CD4-positive, alpha-beta T cell treated with Interleukin-6 for 4 hours (primary cell): ENCODE measurements at places on chromosomes 2 and 18.

DNA sequence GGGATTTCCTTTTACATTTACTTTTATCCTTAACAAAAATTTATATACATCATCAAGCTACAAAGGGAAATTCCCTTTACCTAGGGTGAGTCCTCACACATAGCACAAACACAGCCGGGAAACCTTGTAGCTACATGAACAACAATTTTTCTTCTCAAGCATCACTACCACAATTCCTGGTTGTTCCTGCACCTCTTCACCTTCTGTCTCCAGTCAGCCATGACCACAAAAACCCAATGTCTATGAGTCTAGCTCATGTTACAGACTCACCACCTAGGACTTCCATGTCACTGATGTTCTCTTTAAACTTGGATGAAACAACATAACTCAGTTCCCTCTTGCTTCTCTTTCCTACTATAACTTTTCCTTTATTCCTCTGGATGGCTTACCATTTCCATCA is 460.4 kb downstream of the MBD2 start:
- no peak for DNase-seq

GRCh38 chr18:45617284-45617683 is 2.0 kb downstream of the SLC14A2 start:
- DNase-seq = no peak

GRCh38 chr18:66647671-66648070 is 43.8 kb upstream of the CDH19 start:
- DNase-seq = no peak

- DNase-seq = no peak
Measured at GRCh38 chr2:137921105-137921880, 43.0 kb upstream of the HNMT start.

DNA sequence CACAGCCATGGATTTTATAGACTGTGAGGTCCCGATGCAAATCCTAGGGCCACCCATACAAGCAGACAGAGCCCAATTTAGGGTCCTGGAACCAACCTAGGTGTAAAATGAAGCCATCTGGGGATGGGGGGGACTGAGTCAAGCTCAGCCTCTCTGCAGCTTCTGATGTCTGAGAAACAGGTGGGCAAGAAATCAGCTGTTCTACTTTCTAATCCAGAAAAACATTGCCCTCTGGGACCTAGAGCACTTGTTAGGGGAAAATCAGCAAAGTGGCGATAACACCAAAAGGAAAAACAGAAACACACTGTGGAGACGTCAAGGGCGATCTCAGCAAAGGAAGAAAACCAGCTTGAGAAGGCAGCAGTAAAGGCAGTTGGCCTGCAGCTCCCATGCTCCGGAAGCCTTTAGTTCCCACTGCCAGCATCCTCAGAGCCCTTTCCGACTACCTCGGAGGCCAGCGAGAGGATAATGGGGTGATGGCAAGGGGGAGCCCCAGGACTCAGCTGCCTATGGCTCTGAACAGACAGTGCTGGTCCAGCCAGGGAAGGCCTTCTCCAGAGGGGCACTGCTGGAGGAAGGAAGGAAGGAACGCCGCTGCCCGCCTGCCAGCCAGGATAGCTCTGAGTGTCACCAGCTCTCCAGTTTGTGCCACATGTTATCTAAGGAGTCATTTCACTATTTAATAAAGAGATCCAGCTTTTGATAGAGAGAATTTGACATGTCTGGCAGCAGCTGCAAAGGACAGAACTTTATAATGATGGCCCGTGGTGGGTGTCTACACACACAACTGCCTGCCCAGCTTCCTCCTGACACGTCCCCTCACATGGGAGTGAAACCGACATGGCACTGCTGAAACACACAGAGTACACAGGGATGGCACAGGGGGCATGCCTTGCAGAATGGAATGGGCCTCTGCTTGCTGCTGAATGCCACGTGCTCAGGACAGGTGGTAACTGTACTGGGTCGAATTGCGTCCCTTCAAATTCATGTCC is 37.7 kb downstream of the HS1BP3 start:
- no peak for DNase-seq

- no peak for DNase-seq
Measured at GRCh38 chr2:187008111-187008510, 159.1 kb upstream of the ZSWIM2 start.

DNA sequence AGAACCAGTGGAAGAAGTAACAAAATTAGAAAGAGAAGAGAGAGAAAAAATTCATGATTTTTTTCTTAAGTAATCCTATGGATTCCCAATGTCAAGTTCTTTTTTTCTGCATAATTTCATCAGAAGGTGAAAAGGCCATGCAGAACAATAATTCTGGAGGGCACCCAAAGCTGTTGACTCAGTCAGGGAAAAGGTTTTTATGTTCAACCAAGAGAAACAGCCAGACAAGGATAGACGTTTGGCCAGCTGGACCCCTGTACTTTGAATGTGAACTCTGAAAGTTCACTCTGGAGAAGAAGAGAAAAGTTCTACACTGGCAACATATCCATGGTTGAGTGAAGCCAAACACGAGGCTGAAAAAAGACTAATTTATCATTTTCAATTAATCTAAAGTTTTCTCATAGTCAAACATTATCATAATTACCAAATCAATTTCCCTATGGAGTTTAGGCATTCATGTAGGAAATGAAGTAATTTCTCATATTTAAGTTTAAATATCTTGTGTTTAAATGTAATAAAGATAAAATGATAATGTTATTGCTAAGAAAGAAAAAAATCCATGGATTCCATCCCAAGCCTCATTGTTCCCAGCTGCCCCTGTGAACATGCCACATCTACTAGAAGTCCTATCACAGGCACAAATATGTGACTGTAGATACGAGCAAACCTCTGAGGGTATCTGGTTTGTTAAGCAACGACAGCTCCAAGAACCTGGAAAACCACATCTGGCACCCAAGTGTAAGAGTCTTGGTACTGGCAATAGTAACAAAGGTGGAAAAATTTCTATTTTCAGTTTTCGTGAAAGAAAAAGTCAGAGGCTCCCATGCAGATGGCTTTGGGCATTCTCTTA is 742.7 kb upstream of the ACVR2A start:
- no peak for DNase-seq

DNA sequence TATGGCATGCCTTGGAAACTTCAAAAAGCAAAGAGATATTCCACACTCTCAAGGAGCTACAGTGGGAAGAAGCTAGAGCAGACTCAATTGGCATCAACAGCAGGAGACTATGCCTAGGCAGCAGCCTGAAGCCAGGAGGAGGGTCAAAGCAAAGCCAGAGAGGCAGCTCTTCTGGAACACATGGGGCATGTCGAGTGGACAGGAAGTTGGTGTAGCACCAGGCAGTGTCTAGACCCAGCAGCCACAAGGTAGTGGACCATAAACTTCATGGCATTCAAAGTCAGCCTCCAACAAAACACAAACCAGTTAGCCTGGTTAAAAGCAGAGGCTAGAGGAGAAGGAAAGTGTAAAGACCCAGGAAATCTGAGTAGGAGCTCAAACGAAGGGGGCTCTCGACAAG is 311.2 kb upstream of the PKDCC start:
- DNase-seq = no peak

DNA sequence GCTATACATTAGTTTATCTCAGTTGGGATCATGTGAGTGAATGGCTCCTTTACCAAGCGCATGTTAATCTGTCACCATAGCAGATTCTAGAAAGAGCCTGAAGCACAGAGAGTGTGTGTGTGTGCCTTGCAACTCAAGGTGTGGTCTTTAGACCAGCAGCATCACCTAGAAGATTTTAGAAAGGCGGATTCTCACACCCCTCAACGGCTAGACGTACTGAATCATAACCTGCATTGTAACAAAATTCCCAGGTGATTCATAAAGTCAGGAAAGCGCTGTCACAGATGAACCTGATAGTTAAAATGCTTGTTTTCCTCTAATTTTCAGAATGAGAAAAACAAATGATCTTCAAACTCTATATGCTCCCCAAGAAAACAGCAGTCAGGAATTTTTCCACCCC is 45.5 kb upstream of the MAPRE2 start:
- DNase-seq = no peak

DNA sequence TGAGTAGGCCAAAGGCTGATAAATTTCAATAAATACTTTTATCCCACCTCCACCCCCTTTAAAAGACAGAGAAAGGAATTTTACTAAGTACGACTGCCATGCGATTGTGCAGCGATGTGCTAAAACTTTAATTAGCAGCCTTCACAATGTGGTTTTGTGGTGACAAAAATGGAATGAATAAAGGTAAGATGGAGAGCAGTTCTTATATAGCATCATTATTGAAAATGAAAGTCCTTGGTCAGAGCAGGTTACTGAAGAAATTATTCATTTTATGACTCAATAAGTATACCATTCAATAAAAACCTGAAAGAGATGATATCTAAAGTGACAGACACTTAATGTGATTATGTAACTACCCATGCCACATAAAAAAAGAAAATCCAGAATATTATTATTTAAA is 33.2 kb upstream of the MTIF2 start:
- no peak for DNase-seq

DNA sequence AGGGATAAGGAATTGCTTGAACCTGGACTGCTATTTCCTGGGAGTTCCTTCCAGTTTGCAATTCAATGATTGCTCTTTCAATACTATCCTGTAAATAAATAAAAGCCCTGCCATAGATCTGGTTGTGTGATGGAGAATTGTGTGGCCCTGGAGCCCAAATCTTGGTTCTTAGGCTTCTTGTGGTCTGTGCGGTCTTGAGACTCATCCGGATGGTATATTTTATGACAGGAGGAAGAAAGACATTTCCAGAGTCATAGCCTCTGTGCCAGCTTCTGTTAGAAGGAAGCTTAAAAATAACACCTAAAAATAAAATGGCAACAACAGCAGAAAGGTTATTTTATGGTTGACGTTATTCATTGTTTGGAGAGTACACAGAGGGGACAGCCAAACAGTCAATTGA is 137.7 kb downstream of the ABCA12 start:
- DNase-seq = no peak
